ENCODE measurements at places on chromosomes 7 and 10.
A peak's percentile ranks its signal among the peaks of the same experiment; 100 is the strongest.

DNA sequence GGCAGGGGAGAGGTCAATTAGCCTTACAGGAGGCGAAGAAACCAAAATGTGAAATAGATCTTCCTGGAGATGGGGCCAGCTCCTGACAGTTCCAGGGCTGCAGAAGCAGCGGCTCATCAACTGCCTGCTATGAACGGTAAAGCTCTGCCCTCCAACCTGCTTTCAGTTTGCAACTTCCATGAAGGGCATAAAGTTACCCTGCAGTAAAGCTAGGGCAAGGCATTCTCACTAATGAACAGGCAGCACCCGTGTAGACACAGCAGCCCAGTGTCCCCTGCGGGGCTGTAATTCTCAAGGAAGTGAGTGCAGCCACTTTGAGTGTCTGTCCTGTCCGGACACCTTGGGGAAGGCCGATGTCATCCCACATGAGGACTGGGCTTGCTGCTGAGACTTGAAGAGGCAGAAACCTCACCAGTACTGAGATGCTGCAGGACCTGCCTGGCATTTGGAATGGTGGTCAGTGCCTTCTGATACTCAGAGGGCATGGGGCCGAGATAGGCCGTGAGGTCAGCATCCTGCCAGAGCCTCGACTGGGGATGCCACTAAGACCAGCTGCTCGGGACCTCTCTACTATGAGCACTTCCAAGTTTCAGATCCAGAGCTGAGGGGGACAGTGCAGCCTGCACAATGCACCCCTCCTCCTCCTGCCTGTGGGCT is 26.1 kb upstream of the C10orf53 start:
- DNase-seq: no peak

GRCh38 chr10:69472544-69472943 is 21.3 kb downstream of the TSPAN15 start:
- no peak for DNase-seq

DNA sequence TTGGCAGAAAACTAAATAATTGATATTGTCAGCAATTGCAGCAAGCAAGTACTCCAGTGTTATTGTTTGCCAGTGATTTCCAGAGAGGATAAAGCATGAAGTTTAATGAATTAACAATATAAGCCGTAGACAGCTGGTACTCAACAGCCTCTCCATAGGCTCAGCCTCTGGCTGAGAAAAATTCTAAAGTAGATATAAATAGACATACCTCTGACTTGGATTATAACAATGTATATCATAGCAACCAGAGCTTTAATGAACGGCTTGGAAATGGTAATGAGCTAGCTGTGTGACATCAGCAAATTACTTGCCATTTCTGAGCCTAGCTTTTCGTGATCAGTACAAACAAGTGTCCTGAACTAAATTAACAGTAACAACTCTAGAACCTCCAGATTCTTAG is 1055.4 kb upstream of the AUTS2 start:
- no peak for DNase-seq

GRCh38 chr7:120617275-120617674 is 240.7 kb downstream of the TSPAN12 start:
- DNase-seq: no peak

DNA sequence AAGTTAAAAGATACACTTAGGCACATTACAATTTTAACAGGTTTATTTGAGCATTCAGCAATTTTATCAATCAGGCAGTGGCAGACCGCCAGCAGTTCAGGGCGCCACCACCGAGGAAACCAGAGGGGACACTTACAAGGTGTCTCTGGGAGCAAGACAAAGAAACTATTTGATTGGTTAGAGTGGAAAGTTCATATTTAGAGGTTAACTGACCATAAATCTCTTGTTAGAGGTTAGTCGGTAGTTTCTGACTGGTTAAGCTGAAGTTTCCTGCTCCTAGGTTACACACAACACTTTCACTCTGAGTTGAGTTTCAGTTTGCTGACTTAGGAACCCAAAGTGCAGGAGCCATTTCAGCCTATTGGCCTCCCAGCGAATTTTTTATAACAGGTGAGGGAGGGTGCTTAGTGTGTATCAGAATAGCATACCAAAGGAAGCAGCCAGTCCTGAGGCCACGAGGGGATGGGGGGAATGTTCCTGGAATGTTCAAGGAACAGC is 10.8 kb upstream of the PVRIG start:
- no peak for DNase-seq

- no peak for DNase-seq
Observed at GRCh38 chr7:140435252-140435895, 31.5 kb downstream of the RAB19 start.

- no peak for DNase-seq
Observed at GRCh38 chr7:37392673-37393017, 56.0 kb downstream of the ELMO1 start.

GRCh38 chr7:101121991-101122932 is 4.6 kb upstream of the SERPINE1 start:
- DNase-seq: no peak

GRCh38 chr7:154953006-154953684 is 49.8 kb downstream of the PAXIP1 start:
- DNase-seq: no peak

GRCh38 chr7:151924508-151924907 is 31.7 kb upstream of the GALNTL5 start:
- no peak for DNase-seq

GRCh38 chr10:46301056-46301645 is 14.4 kb downstream of the ANTXRL start:
- no peak for DNase-seq

DNA sequence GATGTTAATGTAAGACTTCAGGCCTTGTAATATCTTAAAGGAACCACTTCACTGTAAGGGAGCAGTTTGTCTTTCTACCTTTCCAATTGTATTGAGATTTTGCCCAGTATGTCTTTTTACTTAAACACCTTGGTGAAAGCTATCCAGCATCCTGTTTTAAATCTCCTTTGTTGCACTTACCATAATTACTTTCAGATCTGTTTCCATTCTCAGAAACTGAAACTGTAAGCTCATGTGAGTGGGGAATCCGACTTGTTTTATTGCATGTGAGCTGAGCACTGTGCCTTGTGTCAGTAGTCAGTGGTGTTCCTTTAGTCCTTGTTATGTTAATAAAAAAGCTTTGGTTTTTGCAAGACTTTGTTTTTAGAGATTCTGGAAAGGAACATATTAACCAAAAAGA is 42.2 kb downstream of the BMPR1A start:
- no peak for DNase-seq

- DNase-seq: no peak
Observed at GRCh38 chr10:102814873-102815661, 22.1 kb downstream of the CYP17A1 start.

DNA sequence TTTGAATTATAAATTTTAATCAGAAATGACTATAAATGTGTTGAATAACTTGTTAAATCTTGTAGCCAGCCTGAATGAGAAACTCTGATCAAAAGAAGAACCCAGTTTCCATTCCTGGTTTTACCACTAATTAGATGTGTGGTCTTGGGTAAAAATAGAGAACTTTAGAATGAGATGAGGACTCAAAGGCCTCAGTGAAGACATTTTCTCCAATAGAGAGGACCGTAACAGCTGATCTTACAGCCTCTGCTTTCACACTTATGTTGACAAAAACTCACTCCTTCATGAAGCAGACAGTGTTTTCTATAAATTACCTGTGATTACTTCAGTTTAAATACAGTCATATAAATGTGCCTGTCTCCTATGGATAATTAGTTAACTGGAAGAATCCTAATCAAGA is 200.1 kb upstream of the MEOX2 start:
- no peak for DNase-seq

- DNase-seq: peak; percentile 71
Observed at GRCh38 chr7:127447326-127447945, 54.9 kb upstream of the ZNF800 start.

GRCh38 chr7:544338-545221 is 24.9 kb upstream of the PDGFA start:
- no peak for DNase-seq

DNA sequence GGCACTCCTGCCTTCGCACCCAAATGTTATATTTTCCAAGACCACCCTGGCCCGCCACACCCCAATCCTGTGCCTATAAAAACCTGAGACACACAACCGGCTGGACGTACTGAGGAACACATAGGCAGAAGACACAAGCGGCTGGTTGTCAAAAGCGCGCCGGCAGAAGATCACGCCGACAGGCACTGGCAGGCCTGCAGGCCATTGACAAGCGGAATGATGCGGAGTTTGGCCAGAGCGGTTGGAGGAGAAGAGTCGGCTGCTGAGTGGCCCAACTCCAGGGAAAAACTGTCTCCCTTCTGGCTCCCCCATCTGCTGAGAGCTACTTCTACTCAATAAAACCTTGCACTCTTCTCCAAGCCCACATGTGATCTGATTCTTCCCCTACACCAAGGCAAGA is 39.7 kb upstream of the SAMD8 start:
- no peak for DNase-seq

DNA sequence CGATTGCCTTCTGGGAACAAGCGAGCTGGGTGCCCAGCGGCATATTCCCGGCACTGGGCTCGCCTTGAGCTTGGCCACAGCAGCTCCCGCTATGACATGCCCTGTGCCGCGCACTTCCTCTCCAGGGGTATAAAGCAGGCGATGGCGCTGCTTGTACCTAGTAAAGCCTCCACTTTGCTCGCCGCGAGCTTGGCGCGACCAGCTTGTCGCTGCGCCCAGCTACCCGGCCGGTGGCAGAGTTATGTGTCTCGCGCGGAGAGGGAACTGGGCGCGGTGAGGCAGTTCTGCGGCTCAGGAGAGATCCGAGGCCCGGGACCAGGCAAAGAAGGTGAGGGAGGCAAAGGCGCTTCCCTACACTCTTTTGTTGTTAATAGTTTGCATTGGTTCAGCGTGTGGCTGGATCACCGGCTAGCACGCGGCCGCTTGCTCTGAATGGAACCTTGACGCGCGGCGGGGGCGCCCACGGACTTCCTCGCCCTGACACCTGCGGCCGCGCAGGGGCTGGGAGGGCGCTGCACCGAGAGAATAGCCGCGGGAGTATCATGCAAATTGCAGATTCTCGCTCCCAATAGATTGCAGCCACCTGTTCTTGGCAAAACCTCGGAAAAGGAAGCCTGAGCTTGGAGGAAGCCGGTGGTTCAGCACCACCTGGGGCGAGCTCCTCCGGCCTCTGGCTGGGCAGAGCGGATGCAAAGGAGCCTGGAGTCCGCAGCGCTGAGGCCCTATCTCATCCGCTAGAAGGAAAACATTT is 3.0 kb upstream of the BUB3 start:
- no peak for DNase-seq

DNA sequence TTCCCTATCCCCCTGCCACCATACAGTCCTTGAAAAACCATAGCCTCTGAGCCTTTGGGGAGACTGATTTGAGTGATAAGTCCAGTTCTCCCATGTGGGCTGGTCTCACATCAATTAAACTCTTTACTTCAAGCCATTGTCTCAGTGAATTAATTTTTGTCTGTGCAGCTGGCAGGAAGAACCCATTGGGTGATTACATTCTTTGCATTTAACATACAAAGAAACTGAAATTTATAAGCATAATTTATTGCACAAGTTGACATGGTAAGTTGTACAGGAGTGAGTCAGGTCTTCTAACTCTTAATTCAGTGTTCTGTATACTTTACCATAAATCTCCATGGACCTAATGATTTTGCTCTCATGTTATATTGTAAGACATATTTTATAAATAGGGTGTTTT is 1613.0 kb upstream of the LRRTM3 start:
- DNase-seq: no peak

- DNase-seq: no peak
Observed at GRCh38 chr10:34219753-34220548, 595.1 kb downstream of the PARD3 start.

- no peak for DNase-seq
Observed at GRCh38 chr7:116455009-116455408, 44.5 kb upstream of the CAV2 start.

GRCh38 chr7:123939784-123940183 is 14.7 kb downstream of the SPAM1 start:
- DNase-seq: no peak

- no peak for DNase-seq
Observed at GRCh38 chr7:86995052-86995725, 64.3 kb downstream of the ELAPOR2 start.

Measured in DMS 273 treated with DMSO at 0.1 percent for 48 hours (cell line).